Inflammatory macrophage (primary cell): ENCODE measurements at places on chromosomes 11 and 22.

GRCh38 chr22:43090130-43090789, 1.1 kb upstream of the TTLL1 start:
- peak; percentile 93 for DNase-seq

GRCh38 chr11:60919956-60920355, 4.3 kb upstream of the TMEM132A start:
- no peak for DNase-seq

GRCh38 chr11:116510886-116511650, 261.7 kb downstream of the BUD13 start:
- no peak for DNase-seq

GRCh38 chr11:11407763-11408084, 54.7 kb upstream of the CSNK2A3 start:
- DNase-seq: no peak
